ENCODE measurements at places on chromosomes 12 and 14. TPM values are rescaled to one million over a fixed set of nuclear protein-coding genes. Genes with fewer than 3 reads are reported as not detected.

CELA1 gene
- not detected for total RNA-seq

TAS2R20 gene
- total RNA-seq: 0.53 TPM

HAL gene
- 1.3 TPM for total RNA-seq

BEGAIN gene
- total RNA-seq: not detected

PRB2 gene
- total RNA-seq: not detected

TAPBPL gene
- 3.8 TPM for total RNA-seq

GRCh38 chr12:80441921-80442320, 2.1 kb upstream of the PTPRQ start:
- DNase-seq: no peak

GRCh38 chr14:70641548-70642302, at the start of gene TTC9:
Gene TTC9, plus strand, starts transcription at chr14:70641916. Its CDS starts 214 bp downstream, at chr14:70642130.
- no peak for DNase-seq

DNA sequence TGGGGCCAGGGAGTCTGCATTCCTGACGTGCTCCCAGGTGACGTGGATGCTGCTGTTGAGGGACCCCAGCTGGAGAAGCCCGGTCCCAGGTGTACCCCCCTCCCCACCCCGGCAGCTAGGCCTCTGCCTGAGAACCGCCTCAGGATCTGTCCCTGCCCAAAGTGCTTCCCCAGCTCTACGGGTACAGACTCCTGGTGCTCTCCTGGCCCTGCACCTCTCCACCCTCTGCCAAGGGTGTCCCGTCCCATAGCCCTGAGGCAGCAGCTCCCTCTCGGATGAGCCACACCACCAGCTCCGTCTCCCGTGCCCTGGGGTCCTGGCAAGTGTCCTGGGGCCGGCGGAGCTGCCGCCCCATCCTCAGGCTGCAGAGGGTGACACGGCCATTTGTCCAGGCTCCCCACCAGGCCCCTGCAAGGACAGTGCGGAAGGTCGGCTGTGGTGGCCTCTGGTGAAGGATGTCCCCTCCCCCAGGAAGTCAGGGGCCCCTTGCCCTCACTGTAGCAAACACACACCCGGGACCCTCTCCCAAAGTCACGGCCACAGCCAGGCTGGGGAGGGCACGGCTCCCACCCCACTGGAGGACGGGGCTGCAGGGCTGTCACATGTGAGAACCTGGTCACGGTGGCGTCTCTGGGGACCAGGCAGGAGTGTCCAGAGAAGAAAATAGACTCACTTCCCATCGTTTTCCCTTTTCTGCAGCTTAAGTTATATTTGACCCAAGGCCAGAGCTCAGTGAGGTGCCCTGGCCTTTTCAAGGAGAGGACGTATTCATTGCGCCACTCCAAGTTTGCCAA, 74.4 kb upstream of the FBRSL1 start:
- DNase-seq: no peak

- no peak for DNase-seq
Observed at GRCh38 chr12:85057370-85057963, 21.3 kb downstream of the LRRIQ1 start.

- no peak for DNase-seq
Observed at GRCh38 chr12:109839444-109839843, 6.2 kb upstream of the TRPV4 start.

DNA sequence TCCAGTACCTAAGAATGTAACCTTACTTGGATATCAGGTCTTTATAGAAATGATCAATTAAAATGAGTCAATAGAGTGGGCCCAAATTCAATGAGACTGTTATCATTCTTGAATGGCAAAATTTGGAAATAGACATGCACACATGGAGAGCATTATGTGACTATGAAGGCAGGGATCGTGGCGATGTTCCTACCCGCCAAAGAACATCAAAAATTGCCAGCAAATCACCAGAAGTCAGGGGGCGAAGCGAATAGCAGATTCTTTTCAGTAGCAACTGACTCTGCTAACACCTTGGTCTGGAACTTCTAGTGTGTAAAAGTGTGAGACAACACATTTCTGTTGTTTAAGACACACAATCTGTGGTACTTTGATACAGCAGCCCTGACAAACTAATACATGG, 192.5 kb downstream of the ACSS3 start:
- DNase-seq: no peak

- no peak for DNase-seq
Observed at GRCh38 chr14:102013669-102014200, 49.4 kb downstream of the DYNC1H1 start.

GRCh38 chr12:88805692-88806091, 225.4 kb upstream of the KITLG start:
- no peak for DNase-seq

GRCh38 chr14:103892247-103892646, 36.0 kb upstream of the TDRD9 start:
- no peak for DNase-seq

DNA sequence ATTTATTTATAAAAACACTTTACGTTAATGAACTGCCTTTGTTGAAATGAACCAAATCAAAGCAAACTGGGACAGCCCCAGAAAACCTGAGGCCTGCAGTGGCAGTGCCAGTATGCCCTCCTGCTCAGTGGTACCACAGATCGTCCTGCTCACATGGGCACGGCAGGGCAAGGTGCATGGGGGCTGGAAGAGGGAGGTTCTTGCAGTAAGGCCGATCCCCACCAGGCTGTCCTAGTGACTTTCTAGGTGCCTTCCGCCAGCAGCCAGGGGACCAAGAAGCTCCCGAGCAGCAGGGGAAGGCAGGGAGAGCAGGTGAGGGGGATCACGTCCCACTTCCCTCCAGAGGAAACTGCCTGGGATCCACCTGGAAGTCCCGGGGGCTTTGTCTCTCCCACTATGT, 63.9 kb downstream of the TESC start:
- no peak for DNase-seq

Data from gastrocnemius medialis (tissue), 4 donors.